ENCODE measurements at places on chromosomes 4 and X.
A peak's percentile ranks its signal among the peaks of the same experiment; 100 is the strongest.

DNA sequence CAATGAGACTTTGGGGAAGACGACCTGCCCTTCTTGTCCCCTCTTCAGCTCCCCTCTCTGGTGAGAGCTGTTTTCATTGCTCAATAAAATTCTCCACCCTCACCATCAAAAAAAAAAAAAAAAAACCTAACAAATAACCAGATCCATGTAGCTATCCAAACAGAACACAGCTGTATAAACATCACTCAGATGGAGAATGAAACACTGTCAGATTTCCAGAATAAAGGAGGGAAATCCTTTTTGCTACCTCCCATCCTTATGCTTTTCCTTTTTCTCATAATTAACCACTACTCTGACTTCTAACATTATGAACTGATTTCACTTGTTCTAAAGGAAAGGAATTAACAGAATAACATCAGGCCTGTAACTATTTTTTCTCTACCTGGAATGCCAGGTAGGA lies 155.6 kb downstream of the PPP4R3C start:
- no peak for DNase-seq

- DNase-seq = no peak
Measured at GRCh38 chr4:185265942-185266341, 56.5 kb downstream of the SNX25 start.

DNA sequence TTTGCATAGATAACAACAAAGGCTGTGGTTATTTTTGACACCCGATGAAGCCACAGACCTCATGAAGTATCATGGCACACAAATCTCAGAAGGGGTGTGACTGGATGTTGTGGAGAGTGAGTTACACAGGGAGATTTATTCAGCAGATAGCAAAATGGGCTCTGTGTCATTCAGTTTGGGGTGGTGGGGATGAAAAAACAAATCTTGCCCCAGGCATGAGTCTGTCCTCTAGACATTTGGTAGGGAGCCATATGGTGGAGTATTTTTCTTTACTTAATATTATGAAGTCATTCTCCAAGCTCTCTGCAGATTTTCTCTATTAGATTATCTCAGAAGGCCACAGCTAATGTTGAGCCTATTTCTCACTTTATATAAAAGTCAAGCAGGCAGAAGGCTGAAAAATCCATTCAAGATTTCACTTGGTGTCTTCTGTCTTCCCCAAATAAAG lies 277.1 kb upstream of the TENM3 start:
- DNase-seq = no peak

- no peak for DNase-seq
Measured at GRCh38 chr4:152009983-152010709, 249.3 kb upstream of the GATB start.

DNA sequence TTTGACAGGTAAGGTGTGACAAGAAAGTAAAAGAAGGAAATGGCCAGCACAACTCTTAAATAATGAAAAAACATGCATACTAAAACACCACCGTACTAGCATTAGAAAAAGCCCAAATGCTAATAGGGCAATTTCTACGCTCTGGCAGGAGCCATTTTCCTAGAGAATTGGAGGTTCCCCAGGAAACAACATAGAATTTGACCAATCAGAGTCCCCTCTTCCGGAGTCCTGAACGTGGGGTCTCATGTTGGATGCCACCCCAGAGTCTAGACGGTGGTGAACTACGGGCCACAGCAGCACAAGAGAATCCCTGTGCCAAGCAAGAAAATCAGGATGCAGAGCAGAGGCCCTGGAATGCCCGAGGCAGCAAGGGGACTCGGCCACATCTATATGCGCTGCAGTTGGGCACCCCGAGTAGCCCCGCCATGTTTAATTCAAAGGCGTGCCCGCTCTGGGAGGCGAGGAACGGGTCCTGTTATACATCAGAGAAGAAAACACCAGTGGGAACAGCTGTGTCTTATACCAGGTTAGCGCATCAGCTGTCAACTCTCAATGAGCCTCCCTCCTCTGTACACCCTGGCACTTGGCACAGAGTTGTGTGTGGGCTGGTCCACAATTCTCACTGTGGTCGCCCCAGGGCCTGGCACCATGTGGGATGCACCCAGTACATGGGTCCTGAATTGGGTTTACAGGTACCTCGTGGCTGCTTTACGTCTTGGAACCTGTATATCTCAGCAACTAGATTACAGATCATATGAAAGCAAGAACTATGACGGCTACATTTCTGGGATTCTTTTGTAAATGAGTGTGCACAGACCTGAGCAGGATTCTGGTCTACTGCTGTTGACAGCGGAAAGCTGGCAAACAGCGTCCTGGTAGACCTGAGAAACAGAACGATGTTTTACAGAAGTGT lies 52.1 kb downstream of the SEL1L3 start:
- no peak for DNase-seq

DNA sequence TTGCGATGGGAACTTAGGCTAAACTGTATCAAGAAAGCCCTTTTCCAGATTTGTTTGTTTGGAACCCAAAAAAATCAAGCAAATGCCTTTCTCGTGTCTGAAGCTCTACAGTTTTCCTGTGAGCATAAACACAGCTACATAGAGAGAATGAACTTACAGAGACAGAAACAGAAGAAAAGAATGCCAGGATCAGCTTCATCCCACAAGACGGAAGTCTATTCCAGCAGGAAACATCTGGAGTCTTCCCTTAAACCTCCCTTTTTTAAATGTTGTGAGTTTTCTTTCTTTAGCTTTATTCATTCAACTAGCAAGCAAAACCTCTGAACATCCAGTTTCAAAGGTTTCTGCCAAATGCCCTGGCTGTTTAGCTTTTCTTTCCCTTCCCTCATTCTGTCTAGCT lies 32.6 kb upstream of the ZFP42 start:
- DNase-seq = no peak

DNA sequence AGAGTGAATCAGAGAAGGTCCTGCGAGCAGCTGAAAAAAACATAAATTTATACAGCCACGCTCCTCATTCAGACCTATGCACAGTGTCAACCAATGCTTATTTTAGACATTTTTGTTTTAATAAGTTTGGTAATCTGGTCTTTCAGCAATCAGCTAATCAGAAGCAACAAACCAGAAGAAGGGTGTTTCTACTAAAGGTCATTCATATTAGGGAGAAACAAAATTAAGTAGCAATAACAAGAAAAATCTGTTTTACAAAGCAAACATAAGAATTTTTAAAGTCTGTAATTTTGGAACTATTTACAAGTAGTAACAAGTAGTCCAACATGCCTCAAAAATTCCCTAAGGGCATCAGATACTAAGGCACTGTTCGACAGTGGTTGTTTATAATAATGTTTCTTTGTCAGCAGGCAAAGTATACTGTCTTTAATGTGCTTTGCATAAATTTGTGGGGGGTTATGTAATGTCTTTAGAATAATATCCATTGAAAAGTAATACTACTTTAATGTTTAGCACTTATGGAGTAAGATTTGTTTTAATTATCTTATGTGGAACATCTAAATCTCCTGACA lies 82.8 kb downstream of the PHOX2B start:
- DNase-seq = no peak

GRCh38 chr4:13201241-13201640 lies 282.9 kb downstream of the RAB28 start:
- DNase-seq = no peak

GRCh38 chrX:148933881-148934280 lies 433.5 kb downstream of the AFF2 start:
- no peak for DNase-seq

DNA sequence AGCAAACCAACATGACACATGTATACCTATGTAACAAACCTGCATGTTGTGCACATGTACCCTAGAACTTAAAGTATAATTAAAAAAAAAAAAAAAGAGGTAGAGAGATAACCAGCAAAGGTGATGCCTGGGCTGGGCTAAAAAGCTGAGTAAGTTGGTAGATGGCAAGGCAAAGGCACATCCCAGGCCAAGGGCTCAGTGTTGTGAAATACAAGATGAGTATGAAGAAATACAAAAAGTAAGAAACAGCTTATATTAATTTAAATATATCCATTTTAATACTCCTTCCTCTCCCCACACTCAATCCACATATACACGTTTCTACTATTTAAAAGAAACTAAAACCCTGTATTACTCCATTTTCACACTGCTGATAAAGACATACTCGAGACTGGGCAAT lies 25.8 kb downstream of the TEC start:
- no peak for DNase-seq

GRCh38 chr4:52869656-52870055 lies 7.5 kb downstream of the RASL11B start:
- DNase-seq = no peak

GRCh38 chr4:18593297-18594002 lies 571.9 kb upstream of the LCORL start:
- DNase-seq = no peak

DNA sequence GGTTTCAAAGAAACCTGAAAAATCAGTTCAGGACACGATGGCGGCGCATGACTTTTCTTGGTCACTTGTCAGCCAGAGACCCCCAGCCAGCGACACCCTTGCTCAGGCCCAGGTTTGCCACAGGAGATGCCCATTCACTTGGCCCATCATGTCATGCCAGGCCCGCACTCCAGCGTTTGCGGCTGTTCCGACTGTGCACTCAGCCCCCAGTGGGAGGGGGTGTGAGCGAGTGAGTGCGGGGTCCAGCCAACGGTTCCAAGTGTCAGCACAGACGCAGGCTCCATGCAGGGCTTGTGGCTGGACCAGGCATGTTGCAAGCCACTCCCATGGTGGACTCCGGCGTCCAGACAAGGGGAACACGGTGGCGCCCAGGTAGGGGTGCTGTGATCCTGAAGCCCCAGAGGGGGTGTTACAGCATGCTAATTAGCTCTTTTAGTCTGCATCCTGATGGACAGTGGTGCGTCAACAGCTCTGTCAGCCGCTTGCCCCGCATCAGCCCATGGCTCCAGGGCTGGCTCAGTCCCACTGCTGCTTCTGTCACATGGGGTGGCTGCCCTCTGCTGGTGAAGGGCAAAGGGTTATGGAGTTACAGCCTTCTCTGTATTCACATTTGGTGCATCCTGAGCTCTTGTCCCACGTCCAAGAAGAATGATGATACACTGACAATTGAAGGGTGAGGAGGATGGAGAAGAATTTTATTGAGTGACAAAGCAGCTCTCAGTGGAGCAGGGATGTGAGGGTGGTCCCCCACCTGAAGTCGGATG lies 3.7 kb upstream of the MAEA start:
- no peak for DNase-seq

DNA sequence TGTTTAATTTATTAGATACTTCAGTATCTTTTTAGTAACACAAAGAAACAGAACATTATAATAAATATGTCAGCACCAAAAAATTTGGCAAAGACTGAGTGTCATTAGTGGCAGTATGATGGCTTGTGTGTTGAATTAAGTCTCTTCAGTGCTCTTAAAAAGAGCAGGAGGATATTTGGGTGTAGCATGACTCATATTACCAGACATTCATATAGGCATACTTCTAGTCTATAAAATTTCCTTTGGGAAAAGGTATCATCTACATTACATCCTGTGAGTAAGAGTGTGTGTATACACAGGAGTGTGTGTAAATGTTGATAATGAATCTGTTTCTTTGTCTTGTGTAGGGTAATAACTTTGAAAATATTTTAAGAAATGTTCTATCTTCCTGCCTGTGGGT lies 135.7 kb downstream of the CNKSR2 start:
- DNase-seq = no peak

GRCh38 chr4:306551-306961 lies 1.3 kb upstream of the ZNF732 start:
- DNase-seq = no peak

DNA sequence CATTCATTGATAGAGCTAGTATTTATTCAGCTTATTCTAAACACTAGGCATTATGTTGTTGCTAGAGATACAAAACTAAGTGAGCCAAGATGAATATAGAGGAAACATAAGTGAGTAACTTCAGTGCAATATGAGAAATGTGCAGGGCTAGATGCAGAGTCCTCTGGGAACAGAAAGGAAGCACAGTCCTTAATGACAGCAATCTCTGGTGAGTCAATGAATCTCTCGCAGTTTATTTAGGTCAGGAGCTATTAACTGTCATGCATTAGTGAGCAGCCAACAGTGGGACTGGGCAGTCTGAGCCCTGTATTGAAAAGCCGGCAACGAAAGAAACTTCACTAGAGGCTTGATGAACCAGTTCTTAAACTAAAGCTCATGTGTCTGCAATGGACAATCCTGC lies 598.1 kb upstream of the MAGEB2 start:
- DNase-seq = no peak

- DNase-seq = no peak
Measured at GRCh38 chr4:10639664-10640063, 44.9 kb downstream of the CLNK start.

GRCh38 chr4:52657618-52658501 lies 1.2 kb downstream of the USP46 start:
- no peak for DNase-seq

GRCh38 chr4:146063143-146063542 lies 112.4 kb upstream of the LSM6 start:
- no peak for DNase-seq

DNA sequence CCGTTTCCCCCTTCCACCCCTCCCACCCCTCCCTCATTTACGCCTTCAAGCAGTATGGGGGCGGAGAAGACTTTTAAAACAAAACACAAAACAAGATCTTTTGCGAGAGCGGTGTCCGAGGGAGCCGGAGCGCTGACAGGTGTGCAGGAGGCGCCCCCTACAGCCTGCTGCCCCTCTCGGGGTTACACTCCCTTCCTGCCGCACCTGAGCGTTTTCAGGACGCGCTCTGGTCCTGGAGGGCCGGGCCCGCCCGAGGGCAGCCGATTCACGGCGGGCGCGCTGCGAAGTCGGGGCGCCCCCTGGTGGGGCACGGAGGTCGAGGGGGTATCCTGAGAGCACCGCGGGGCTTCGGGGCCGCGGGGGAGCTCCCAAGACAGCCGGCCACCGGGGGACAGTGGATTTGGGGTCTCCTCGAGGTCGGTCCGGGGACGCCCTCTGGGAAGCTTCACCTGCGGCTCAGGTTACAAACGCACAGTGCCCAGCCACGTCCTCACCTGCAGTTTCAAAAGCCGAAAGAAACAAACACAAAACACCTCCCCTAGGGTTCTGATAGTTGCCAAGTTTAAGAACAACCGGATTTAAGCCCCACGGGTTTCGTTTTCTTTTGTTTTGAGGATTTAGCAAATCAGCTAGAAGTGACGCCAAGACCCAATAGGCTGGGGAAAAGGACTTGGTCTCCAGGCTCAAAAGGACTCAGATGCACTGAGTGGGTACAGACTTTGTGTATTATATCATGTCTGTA lies 8.0 kb upstream of the NEUROG2 start:
- DNase-seq = peak; percentile 36

GRCh38 chr4:30744386-30744785 lies 24.2 kb downstream of the PCDH7 start:
- no peak for DNase-seq

- DNase-seq = no peak
Measured at GRCh38 chrX:105645667-105646357, 176.5 kb upstream of the NRK start.

- no peak for DNase-seq
Measured at GRCh38 chrX:13277539-13277938, 42.3 kb downstream of the ATXN3L start.

GRCh38 chrX:102517326-102517725 lies 787 bp upstream of the TMSB15A start:
- no peak for DNase-seq

GRCh38 chr4:95867919-95868318 lies 28.0 kb downstream of the PDHA2 start:
- DNase-seq = no peak

All from left ventricle myocardium inferior (tissue), 1 donor.